Fibroblast of mammary gland (primary cell): ENCODE measurements at places on chromosomes 4 and X.

GRCh38 chr4:80017125-80017854, 55.7 kb downstream of the ANTXR2 start:
- DNase-seq = peak; percentile 92

DNA sequence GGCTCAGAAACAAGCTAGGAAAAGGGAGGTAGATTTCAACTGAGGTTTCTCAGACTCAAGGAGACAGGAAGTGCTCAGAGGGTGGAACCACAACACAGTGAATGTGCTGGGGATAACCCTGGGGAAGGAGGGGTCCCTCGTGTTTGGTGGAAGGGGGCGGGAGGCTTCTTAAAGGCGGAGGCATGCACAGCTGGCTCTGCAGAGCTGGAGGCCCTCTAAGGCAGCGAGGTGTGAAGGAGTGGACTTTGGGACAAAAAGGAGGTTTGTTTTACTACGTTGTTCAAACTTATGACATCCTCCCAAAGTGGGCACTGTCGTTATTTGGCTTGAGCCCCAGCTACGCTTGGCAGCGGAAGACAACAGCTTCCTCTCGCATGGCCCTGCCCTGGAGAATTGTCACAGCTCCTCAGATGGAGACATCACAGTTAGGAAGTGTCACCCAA, 21.7 kb upstream of the MTM1 start:
- no peak for DNase-seq

DNA sequence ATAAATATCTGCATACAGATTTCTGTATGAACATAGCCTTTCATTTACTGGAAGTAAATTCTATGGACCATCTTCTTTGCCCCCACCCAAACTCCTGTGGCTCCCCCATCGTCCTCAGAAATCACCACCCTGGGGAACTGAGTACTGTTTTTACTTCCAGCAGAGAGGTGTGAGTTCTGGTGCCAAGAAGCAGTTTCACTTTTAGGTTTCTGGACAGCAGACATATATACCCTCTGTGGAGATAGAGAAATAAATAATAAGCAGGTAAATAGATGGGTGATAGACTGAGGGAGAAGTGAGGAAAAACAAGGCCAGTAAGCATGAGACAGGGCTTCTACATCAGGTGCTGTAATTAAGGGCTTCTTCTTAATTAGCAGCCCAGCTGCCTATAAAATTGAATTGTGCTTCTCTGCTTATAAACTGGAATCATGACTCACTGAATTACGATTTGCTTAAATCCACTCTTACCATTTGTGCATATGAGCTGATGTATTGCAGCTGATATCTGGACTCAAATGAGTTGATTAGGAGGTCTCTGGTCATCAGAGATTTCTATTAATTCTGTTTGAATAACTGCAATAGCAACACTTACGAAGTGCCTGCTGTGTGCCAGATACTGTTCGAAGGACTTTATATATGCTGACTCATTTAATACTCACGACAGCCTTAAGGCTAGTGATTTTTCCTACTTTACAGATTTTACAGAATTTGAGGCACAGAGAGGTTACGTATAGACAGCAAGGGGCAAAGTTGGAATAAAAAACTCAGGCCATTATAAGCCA, 60.8 kb upstream of the DHX15 start:
- DNase-seq = peak; percentile 3

- no peak for DNase-seq
Measured at GRCh38 chr4:182019148-182019652, 224.0 kb upstream of the TENM3 start.

DNA sequence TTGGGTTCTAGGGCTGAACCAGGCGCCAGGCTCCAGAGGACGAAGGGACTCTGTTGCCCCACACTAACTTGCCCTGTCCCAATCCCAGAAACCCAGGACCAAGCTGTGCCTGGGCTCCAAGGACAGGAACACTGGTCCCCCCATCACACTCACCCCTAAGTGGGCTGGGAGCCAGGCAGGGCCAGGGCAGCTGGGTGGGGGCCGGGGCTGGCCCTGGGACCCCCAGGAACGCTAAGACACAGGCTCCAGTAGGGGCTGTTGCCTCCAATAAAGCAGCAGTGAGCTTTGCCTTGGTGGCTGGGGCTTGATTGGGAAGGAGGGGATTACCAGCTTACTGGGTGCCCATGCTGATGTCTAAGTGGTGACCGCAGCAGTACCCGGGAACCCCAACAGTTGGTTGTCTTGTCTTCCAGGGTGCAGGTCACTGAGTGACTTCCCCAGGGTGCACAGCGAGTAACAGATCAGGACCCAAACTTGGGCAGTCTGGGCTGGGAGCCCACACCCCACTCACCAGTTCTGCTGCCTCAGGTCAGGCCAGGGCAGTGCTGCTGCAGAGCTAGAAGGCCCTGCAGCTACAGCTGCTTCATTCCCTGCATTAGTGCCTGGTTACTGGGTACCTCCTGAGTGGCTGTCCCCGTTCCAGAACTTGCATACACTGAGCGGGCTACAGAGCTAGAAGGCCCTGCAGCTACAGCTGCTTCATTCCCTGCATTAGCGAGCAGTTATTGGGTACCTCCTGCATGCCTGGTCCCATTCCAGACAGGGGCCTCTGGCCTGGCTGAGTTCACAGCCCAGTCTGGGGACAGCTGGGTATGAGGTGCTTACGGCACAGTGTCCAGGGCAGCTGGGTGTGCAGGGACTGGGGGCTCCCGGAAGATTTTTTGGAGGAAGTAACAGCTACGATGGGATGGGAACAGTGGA, 9.4 kb upstream of the ADD1 start:
- DNase-seq = no peak

DNA sequence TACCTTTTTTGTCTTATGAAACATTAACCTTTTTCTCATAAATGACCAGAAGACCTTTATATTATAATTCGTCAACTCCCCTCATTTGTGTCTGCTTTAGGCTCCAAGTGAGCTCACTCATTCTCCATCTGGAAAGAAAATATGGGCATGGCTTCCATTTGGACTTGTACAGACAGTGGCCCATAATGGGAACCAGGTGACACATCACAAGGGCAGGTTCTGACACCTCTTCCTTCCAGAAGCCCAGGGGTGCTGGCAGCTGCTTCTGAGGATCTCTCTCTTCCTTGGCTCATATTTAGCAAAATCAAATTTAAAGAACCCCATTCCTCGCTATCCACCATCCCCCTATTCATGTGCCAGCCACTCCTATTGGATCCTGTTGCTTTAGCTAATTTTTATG, 69.6 kb downstream of the CD38 start:
- no peak for DNase-seq

- no peak for DNase-seq
Measured at GRCh38 chr4:41538017-41538733, at the start of gene LIMCH1. TSS of gene LIMCH1 (plus strand) at chr4:41538157. CDS start at chr4:41605996, 67,839 bp downstream.

GRCh38 chr4:88928852-88929251, 128.1 kb downstream of the FAM13A start:
- no peak for DNase-seq

GRCh38 chr4:76105652-76106051, 31.1 kb downstream of the ART3 start:
- DNase-seq = no peak

- no peak for DNase-seq
Measured at GRCh38 chr4:37422102-37422501, 177.6 kb downstream of the NWD2 start.

DNA sequence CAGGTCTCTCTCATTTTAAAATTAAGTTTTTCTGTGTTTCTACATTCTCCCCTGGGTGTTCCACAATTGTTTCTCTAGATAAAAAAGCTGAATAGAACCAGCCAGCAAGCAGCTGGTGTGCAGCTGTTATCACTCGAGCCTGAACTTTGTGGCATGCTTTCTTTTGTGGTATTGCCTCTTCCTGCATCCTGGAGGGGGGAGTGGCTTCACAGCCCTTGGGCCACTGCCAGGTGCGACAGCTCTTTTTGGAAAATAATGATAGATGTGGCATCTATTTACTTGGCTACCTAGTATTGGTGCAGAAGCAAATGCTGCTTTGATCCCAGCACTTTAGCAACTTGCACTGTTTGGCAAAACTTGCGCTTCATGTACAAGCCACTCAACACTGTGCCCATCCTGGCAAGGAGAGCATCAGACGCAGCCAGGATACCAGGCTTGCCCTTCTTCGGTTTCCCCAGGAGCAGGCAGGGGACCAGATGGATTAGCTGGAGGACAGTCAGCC, 69.4 kb downstream of the HMGB2 start:
- DNase-seq = peak; percentile 67

DNA sequence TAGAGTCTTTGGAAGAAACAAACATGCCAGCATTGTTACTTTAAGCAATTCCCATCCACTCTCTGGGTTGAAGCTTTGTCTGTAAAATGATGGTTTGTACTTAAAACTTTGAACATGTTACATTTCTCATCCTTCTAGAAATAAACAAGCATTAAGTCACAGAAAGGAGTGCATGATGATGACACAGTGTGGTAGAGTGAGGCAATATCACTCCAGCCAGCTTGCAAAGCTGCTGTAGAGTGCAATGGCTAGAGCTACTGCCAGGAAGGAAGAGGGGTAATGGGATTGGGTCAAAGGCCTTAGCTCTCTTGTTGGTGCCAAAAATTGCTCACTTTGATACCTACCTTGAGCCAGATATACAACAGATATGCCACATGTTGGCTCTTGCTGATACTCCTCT, 12.3 kb upstream of the ENOX2 start:
- peak; percentile 48 for DNase-seq

DNA sequence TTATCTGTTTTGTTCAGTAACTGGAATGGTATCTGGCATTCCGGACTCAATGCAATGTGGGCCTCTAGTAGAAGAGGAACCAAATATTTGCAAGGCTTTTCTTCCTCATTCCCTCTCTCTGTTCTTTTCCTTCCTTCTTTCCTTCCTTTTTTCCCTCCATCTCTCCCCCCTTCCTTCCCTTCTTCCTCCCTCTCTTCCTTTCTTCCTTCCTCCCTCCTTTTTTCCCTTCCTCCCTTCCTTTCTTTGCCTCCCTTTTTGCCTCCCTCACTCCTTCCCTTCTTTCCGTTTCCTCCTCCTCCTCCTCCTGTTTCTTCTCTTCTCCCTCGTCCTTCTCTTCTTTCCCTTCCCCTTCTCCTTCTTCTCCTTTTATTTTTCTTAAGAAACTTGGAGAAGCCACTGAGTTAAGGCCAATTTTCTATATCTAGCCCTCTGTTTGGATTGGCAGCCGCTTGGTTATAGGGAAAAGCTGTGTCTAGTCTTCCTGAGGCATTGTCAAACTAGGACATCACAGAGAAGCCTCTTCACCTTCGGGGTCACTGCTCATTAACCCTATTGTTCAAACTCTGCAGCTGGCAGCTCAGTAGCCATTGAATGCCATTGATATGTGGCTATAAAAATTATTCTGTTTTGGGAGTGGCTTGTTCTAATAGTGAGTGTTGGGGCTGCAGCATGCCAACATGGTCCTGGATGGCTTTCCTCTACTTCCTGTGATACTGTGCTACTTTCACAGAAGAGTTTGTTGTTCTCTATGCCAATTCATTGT, 95.9 kb downstream of the CFAP299 start:
- no peak for DNase-seq

DNA sequence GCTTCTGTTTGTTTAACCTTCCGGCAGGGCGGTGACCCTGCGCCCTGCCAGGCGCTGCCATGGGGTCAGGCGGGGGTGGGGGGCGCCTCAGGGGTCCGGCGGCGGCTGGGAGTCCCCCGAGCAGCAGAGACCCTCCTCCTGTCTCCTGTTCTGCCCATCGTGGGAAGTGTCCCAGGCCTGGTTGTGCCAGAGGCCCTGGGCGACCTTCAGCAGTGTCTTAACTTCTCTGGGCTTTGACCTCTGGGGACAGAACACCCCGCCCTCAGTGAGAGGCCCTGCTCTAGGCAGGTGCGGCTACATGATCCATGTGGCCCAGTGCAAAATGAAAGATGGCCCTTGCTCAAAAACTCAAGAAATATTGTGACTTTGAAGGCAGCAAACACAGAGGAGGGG, 22.8 kb upstream of the HMX1 start:
- no peak for DNase-seq

- DNase-seq = no peak
Measured at GRCh38 chr4:8403976-8404375, 36.5 kb downstream of the ACOX3 start.

GRCh38 chr4:791898-792625, 33.9 kb downstream of the CPLX1 start:
- no peak for DNase-seq

DNA sequence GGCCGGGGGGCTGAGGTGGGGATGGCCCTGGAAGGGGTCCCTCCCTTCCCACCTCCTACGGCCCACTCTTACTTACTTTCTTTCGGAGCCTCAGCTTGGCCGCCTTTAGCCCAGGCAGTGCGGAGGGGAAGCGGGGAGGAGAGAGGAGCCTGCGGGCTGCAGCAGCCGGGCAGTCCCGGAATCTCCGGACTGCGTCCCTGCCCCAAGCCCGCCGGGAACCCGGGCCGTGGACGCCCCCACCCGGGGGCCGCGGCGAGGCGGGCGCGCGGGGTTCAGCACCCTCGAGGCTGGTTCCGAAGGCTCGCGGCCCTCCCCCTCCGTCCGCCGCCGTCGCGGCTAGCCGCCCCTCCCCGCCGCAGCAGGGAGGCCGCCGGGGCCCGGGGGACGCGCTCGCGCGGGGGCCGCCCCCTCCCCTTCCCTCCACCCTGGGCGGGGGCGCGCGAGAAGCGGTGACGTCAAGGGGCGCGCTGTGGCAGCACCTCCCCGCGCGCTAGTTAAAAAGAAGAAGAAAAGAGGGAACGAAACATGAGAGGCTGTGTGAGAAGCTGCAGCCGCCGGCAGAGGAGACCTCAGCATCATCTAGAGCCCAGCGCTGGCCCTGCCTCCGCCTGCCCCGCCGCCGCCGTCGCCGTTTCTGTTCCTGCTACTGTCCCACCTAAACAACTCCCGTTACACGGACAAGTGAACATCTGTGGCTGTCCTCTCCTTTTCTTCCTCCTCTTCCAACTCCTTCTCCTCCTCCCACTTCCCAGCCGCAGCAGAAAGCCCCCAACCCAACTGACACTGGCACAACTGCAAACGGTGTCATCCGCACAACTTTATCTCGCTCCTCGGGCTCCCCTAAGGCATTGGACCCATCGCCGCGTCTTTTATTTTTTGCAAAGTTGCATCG, at the start of gene HHIP:
Gene HHIP, plus strand, starts transcription at position 526 of the 892 bp plus-strand sequence. CDS start 520 bp downstream, outside the sequence.
- DNase-seq = peak; percentile 36

DNA sequence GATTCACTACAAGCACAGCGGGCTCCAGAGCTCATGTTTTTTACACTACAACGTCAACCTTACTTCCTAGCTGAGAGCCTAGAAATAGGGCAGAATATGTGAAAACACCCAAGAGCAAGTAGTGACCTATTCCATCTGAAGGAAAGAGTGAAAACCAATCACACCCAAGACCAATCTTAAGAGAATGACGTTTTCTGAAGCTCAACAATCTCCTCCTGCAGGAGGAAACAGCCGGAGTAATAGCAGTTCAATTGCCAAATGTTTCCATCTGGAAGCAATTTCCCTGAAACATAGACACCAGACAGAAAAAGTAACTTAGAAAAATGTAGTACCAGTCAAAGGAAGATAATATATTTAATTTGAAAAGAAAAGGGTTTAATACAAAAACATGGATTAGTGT, 142.4 kb downstream of the ANXA5 start:
- peak; percentile 74 for DNase-seq

- peak; percentile 91 for DNase-seq
Measured at GRCh38 chr4:151226004-151226932, 50.7 kb upstream of the PRSS48 start.

- no peak for DNase-seq
Measured at GRCh38 chr4:176790398-176790797, 2.3 kb downstream of the VEGFC start.

GRCh38 chr4:138241281-138242075, 671 bp downstream of the SLC7A11 start:
- peak; percentile 28 for DNase-seq

GRCh38 chr4:53916431-53916889, 147.9 kb downstream of the CHIC2 start:
- peak; percentile 91 for DNase-seq
